Left renal pelvis (tissue), 4 donors: ENCODE measurements at places on chromosomes 16 and 17.
A peak's percentile ranks its signal among the peaks of the same experiment; 100 is the strongest.

GRCh38 chr17:7208754-7209460, 10.7 kb downstream of the DLG4 start:
- no peak for DNase-seq

DNA sequence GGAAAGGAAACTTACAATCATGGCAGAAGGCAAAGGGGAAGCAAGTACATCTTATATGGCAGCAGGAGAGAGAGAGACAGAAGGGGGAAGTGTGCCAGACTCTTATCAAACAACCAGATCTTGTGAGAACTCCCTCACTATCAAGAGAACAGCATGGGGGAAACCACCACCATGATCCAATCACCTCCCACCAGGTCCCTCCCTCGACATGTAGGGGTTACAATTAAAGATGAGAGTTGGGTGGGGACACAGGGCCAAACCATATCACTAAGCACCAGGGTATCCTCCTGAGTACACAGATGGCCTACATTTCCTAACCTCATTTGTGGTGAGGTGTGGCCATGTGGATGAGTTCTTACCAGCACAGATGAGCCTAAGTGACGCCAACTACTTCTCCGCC, 348.6 kb upstream of the ZFHX3 start:
- DNase-seq, result no peak

- no peak for DNase-seq
Measured at GRCh38 chr17:32903774-32904673, 23.9 kb upstream of the TMEM98 start.

DNA sequence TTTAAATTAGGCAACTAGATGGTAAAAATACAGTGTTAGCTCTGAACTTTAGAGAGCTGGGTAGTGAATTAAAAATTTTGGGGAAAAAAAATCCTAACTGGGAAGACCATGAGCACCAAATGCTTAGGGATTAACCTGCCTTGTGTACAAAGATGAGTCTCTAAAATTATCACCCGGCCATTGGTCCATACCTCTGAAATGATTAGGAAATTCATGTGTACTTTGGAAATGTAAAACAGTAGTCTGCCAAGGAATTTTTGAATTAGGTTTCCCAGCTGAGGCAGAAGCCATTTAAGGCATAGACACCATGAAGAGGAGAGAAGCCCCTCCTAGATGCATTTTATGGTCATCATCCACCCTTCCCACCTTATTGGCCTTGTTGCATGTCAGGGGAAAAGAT, 670.5 kb upstream of the SALL1 start:
- no peak for DNase-seq

DNA sequence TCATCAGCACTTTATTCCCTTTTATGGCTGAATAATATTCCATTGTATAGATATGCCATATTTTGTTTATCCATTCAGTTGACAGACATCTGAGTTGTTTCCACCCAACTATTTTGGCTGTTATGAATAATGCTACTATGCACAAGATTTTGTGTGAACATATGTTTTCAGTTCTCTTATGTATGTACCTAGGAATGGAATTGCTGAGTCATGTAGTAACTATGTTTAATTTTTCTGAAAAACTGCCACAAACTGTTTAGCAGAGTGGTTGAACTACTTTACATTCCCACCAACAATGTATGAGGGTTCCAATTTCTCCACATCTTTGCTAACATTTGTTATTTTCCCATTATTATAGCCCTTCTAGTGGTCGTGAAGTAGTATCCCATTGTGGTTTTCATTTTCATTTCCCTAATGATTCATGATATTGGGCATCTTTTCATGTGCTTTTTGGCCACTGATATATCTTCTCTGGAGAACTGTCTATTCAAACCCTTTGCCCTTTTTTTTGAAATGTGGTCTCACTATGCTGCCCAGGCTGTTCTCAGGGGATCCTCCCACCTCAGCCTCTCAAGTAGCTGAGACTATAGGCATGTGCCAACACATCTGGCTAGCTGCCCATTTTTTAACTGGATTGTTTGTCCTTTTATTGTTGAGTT, 26.3 kb downstream of the SMURF2 start:
- no peak for DNase-seq

GRCh38 chr16:27980076-27980775, 83.3 kb downstream of the GSG1L start:
- no peak for DNase-seq

DNA sequence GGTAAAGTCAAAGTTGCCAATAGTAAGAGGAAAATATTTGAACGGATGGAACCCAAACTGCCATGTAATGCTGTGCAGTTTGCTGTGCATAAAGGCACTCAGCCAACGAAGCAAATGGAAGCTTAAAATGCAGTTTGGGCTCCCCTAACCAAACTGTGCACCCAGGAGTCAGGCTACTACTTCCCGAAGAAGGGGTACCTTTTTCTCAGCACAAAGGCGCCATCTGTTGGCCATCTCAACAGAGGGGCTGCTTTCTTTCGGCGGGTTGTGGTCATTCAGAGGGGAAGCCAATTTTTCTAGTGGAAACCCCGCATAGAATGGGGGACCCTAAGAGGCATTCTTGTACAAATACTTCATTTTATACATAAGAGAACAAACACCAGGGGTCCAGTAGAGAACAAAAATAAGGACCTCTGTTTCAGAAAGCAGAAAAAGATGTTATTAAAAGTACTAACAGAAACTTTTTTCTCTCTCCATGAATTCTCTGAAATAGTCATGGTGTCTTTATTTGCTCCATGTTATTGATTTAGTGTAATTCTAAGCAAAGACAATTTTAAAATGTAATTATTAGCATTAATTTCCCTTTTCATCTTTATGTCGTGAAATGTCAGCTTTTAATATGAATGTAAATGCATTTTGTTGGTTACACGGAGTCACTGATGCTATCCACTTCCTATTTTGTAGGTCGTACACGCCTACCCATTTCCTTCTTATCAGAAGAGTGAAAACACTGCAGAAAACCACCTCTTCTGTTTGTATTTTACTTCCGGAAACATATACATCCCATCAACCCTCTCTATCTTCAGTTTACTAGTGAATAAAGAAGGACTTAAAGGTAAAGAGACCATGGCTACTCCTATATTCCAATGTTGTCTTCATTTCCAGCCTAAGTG, 453.3 kb downstream of the KCNJ2 start:
- DNase-seq, result no peak

DNA sequence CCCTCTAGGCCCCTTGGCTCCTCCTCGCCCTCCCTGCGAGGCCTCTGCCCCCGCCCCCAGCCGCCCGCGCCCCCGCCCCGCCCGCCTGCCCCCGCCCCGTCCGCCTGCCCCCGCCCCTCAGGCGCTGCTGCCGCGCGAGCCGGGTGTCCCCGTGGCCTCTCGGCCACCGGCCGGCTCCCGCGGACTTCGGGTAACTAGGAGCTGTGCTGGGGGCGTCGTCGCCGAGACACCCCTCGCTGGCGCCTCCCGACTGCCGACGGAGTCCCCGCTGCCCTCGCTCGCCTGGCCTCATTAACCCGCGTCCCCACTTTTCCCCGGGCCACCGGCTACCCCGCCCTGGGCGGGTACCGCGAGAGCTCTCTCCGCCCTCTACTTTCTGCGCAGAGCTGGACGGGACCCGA, at the start of gene TLCD1:
Gene TLCD1 (minus strand): TSS at position 8 of the 401 bp plus-strand sequence. CDS start 136 bp downstream, outside the sequence.
- no peak for DNase-seq

- DNase-seq, result no peak
Measured at GRCh38 chr17:17603178-17603894, 11.8 kb upstream of the PEMT start.

GRCh38 chr17:21089933-21090901, 36.5 kb upstream of the DHRS7B start:
- no peak for DNase-seq

GRCh38 chr17:80888276-80889160, 103.1 kb upstream of the CHMP6 start:
- no peak for DNase-seq

GRCh38 chr17:61294777-61295176, 104.9 kb upstream of the TBX2 start:
- no peak for DNase-seq

GRCh38 chr16:55437625-55438024, 41.4 kb upstream of the MMP2 start:
- DNase-seq, result no peak

DNA sequence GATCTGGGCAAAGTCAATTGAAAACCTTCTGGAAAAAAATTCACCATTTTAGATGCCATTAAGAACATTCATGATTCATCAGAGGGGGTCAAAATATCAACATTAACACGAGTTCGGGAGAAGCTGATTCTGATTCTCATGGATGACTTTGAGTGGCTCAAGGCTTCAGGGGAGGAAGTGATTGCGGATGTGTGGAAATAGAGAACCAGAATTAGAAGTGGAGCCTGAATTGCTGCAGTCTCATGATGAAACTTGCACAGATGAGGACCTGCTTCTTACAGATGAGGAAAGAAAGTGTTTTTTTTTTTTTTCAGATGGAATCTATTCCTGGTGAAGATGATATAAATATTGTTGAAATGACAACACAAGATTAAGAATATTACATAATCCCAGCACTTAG, 12.9 kb downstream of the ITGAX start:
- DNase-seq, result no peak

DNA sequence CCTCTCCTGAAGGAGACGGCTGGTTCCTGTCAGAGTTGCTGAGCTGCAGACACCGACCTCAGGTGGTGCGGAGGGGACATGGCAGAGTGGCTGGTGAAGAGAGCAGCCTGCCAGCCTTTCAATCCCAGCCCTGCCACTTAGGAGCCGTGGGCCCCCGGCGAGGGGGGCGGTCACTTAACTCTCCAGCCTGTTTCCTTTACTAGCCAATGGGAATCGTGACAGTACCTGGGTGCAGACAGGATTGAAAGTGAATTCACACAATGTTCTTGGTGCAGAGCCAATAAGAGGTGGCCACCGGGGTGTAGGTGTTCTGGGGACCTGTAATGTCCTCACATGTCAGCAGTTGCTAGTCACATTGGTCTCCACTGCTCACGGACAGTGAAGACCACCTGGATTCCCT, 13.5 kb downstream of the ACE start:
- DNase-seq, result no peak

DNA sequence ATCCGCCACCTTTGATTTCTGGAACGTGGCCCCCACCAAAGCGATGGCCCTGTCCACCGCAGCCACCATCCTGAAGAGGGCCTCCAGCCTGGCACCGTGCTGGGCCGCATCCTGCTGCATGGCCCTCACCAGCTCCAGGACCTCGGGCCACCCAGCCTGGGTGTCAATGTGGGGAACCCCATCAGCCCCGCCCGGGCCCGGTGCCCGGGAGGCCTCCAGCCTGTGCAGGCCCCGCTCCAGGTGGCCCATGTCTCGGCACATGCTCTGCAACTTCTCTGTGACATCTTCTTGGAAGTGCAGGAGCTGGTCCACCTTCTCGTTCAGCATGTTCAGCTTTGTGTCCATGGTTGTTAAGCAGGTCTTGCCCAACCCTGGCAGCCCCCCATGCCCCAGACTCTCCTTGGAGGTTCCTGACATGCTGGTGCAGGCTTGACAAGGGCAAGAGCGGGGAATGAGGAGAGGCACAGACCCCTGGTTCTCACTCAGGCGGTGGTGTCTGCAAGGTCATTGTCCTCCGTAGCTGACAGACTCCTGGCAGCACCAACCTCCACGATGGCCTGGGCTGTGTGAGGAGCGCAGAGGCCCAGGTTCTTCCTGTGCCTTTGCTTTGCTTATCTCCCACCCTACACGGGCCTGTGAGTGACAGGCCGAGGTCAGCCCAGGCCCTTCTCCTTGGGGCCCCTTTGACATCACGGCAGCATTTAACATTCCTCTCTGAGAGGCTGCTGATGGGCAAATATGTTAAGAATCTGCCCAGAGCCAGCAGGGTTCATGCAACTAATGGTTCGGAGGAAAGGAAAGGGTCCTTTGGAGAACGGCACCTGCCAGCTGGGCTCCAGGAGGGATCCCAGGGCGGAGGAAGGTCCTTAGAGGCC, at the start of gene MYLK3:
Gene MYLK3 (minus strand): TSS at position 568 of the 875 bp plus-strand sequence. CDS start 151 bp downstream, at position 417.
- no peak for DNase-seq

DNA sequence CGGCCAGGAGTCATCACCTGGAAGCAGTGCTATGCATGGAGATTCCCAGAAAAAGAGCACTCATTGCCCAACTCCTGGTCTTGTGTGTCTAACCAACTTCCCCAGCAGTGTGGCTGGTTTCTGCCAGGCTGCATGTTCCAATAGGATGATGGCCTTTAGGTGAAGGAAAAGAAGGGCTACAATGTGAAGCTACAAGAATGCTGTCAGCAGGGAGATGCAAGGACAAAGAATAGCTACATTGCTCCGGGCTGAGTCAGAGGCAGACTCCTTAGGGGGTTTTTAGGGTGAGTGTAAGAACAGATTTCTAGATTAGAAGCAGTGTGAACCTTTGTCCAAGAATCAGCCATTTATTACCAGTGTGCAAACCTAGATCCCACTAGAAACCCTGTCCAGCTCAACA, 63.0 kb upstream of the DNAH9 start:
- no peak for DNase-seq

GRCh38 chr17:80774146-80774545, 217.5 kb upstream of the CHMP6 start:
- no peak for DNase-seq

- DNase-seq, result peak; percentile 82
Measured at GRCh38 chr17:5031365-5032082, 3.7 kb downstream of the SLC52A1 start.

GRCh38 chr17:34081269-34081668, 173.8 kb upstream of the CCL2 start:
- DNase-seq, result no peak

GRCh38 chr17:48928876-48929811, 15.5 kb downstream of the SNF8 start:
- DNase-seq, result no peak

DNA sequence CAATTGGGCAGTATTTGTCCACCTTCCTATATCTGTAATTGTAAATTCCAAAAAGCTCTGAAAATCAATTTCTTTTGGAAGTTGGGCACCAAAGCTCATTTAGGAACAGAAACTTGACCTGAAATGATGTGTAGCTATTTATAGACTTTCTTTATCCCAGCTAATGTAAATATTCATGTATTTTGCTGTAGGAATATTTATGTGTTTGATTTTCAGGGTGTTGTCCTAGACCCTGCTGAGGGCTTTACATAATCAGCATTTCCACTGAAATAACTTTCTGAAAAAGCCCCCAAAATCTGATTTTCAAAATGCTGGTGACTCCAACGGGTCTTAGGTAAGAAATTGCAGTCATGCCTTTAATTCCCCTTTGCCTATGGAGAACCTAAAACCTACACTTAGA, 4.1 kb downstream of the RBFOX1 start:
- no peak for DNase-seq

DNA sequence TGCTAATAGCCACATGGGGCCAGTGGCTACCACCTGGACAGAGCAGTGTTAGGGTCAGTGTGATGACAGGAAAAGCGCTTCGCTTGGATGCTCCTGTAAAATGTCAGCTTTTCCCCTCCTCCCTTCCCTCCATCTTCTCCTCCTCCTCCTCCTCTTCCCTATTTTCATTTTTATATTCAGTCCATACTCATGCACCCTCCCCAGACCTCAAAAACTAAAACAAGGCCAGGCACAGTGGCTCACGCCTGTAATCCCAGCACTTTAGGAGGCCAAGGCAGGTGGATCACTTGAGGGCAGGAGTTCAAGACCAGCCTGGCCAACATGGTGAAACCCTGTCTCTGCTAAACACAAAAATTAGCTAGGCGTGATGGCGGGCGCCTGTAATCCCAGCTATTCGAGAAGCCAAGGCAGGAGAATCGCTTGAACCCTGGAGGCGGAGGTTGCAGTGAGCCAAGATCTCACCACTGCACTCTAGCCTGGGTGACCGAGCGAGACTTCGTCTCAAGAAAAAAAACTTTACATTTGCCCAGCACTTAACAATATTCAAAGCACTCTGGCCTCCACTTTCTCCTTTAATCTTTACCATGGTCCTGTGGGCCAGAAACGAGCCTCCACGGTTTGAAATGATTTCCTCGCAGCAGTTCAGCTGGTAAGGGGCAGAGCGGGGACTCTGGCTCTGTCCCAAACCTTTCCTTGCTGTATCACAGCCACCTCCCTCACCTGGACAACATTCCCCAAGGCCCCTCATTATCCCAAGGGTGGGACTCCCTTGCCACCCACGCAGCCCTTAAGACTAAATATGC, 21.8 kb downstream of the ANKRD40 start:
- DNase-seq, result no peak
